ENCODE measurements at places on chromosomes 13 and 19. TPM values are rescaled to one million over a fixed set of nuclear protein-coding genes. Genes with fewer than 3 reads are reported as not detected.

GADD45B gene
- total RNA-seq, result 28.1 TPM

AXL gene
- 165 TPM for total RNA-seq

CDX2 gene
- not detected for total RNA-seq

IL11 gene
- 1.1 TPM for total RNA-seq

CLEC17A gene
- 0.06 TPM for total RNA-seq

ZNF431 gene
- 2.8 TPM for total RNA-seq

TMEM238 gene
- 0.12 TPM for total RNA-seq

RNF225 gene
- total RNA-seq, result 0.12 TPM

TYROBP gene
- not detected for total RNA-seq
